ENCODE measurements at places on chromosomes 7 and 10.

- DNase-seq: no peak
Measured at GRCh38 chr10:85922356-85923129, 444.1 kb downstream of the GRID1 start.

DNA sequence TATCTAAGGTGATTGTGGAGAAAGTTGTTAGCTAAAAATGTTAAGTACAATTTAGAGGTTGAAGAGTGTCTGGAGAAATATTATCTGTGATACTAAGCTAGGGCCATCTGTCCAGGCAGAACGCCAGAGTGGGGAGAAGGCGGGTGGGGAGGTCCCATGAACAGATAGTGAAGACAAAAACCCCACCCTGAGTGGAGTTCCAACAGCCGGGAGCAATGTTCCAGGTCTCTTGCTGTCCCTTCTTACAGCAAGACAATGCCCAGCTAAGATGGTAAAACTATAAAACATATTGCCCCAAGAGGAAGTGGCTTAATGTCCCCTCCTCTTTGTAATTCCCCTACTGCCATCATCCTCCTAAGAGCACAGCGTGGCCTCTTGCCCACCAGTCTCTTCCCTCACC, 10.4 kb upstream of the IL15RA start:
- DNase-seq: no peak

- no peak for DNase-seq
Measured at GRCh38 chr7:121313793-121314676, 14.8 kb upstream of the WNT16 start.

- no peak for DNase-seq
Measured at GRCh38 chr10:12628964-12629766, 279.8 kb downstream of the CAMK1D start.

GRCh38 chr10:43136995-43137716, 1.1 kb upstream of the CSGALNACT2 start:
- DNase-seq: no peak
